Amniotic stem cell (primary cell): ENCODE measurements at places on chromosomes 13 and 19.

GRCh38 chr19:483332-484072, 12.8 kb upstream of the MADCAM1 start:
- no peak for DNase-seq

GRCh38 chr19:33718651-33719254, 77.9 kb upstream of the KCTD15 start:
- no peak for DNase-seq

DNA sequence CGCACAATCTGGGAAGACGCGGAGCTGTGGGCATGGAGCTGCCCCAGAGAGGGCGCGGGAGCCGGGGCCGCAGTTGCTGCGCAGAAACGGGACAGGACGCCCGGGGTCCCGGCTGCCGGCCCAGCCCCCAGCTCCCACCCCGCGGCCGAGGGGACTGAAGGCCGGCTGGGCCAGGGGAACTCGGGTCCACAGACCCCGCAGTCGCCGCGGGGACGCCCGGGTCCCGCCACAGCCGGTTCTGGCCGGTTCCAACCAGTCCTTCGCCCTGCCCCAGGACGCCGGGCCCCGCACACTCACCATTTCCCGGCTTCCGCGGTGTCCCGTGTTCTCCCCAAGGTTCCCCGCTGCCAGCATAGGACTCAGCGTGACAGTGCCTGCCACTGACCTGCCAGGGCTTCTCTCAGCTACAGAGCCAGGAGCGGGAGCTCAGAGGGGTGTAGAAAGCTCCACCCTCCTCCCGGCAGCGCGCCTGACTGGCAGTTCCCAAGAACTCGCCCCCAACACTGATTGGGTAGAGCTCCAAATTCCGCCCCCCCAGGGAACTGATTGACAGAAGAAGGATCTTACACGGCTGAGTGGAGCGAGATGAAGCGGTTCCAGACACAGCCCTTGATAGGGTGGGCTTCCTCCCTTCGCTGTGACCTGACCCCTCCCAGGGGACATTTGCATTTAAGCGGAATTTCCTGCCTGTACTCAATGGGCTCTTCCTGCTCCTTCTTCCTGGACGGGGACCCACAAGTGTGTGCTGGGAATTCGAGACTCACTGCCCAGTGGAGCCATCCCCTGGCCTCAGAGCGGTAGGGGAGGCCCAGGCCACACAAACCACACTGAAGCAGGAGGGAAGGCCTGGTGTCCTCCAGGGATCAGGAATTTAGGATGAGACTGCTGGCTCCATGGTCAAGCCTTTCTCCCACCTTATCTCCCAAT, at the start of gene ZNF442:
ZNF442 (minus strand) TSS at position 448 of the 927 bp plus-strand sequence. CDS start 2,052 bp downstream, outside the sequence.
- peak; percentile 94 for DNase-seq

- DNase-seq = no peak
These were observed 28.8 kb downstream of the SPRY2 start for GRCh38 chr13:80312012-80312704.

- no peak for DNase-seq
These were observed 81.7 kb upstream of the ARHGEF7 start for GRCh38 chr13:111033172-111034130.
